ENCODE measurements at places on chromosomes 11 and 22.

- no peak for DNase-seq
Observed at GRCh38 chr22:44444341-44445306, 53.4 kb downstream of the RTL6 start.

- no peak for DNase-seq
Observed at GRCh38 chr22:27949421-27949820, 30.4 kb upstream of the PITPNB start.

- DNase-seq = no peak
Observed at GRCh38 chr11:123576501-123576900, 77.9 kb downstream of the SCN3B start.

DNA sequence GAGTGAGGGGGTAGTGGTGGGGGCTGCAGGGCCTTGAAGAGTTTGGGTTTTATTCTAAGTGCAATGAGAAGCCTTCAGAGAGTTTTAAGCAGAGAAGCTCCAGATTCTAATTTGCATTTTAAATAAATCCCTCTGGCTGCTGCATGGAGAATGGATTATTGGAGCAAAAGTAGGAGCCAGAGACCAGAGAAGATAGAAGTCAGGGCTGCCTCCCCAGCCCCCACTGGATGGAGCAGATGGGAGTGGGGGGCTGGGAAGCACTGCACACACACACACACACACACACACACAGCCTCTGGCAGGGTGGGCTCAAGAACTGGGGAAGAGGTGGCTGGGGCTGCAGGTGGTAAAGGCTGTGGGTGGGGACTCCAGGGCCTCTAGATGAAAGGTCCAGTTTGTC is 75.6 kb downstream of the TSPAN18 start:
- DNase-seq = no peak

DNA sequence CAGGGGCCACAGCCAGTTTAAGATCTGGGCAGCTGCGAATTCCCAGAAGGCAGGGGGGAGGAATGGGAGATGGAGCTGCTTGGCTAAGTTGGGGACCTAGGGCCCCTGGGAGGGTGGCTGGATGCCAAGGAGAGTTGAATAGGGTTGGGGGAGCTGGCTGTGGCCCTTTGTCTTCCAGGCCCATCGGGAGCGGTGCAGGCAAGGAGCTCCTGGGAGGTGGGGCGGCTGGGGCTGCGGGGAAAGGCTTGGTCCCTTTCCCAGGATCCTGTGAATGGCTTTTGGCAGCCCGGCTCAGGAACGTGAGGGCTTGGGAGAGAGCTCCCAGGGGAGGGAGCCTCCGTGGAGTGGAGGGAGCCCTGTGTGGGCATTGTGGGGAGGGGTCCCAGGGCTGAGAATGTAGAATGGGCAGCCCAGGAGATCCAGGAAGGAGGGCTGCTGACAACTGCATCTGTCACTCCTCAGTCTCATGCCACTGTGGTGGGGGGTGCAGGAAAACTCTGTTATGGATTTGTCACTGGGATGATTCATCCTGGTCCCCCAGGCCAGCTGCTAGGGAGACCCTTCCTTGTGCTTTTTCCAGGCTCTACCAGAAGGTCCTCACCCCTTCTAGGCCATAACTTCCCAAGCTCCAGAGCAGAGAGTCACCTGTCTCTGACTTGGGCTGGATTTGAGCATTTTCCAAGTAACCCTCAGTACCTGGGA is 6.0 kb downstream of the FREY1 start:
- DNase-seq = no peak

- no peak for DNase-seq
Observed at GRCh38 chr11:16879690-16880089, 134.5 kb downstream of the PLEKHA7 start.

- DNase-seq = no peak
Observed at GRCh38 chr22:26481112-26481693, 2.4 kb downstream of the HPS4 start.

GRCh38 chr11:17333799-17334586 is 17.6 kb upstream of the NCR3LG1 start:
- no peak for DNase-seq

DNA sequence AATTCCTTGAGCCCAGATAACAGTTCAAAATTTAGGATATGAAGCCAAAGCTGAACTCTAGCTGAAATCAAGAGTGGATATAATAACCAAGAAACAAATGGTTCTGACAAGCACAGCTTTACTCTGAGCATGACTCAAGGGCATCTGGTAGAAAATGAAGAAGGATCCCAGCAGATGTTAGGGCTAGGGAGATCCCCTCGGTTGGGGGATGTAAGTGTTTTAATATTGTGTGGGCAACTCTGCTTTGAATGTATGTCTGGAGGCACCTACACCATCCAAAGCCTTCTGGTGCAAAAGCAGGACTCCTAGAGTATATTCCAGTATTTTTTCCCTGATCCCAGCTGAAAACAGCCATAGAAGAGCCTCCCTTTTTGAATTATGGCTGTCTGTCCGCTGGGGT is 61.7 kb downstream of the FLI1 start:
- no peak for DNase-seq

GRCh38 chr11:11988681-11989261 is 19.7 kb downstream of the DKK3 start:
- DNase-seq = no peak

Data from activated CD8-positive, alpha-beta memory T cell treated with anti-CD3 and anti-CD28 coated beads for 4 hours (primary cell).